ENCODE measurements at places on chromosomes 1 and 21.

- DNase-seq = no peak
Measured at GRCh38 chr1:53291574-53291973, 36.3 kb downstream of the LRP8 start.

DNA sequence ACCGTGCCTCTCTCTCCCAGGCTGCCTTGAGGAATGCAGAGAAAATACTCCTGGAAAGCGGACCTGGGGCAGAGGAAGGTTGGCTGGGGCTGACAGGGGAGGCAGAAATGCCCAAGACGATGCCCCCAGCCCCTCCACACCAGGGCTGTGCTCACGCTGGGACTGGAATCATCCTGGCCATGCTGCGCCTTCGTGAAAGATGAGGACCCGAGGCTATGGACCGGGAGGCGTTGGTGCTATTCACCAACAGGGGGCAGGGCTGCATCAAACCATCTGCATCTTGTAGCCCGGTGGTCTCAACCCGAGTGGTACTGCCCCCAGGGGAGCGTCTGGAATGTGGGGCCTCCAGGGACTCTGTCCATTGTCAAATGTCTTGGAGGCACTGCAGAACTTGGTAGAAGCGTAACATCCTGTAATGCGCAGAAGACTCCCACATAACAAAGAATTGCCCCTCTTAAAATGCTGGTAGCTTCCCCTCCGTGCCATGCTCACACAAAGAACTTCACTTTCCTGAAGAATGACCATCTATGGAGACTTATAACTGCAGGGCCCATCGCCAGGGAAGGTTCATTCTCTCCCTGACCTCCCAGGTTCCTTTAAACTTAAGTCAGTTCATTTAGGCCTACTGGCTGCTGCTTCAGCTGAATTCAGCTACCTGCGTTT is 251.2 kb downstream of the RRAGC start:
- no peak for DNase-seq

DNA sequence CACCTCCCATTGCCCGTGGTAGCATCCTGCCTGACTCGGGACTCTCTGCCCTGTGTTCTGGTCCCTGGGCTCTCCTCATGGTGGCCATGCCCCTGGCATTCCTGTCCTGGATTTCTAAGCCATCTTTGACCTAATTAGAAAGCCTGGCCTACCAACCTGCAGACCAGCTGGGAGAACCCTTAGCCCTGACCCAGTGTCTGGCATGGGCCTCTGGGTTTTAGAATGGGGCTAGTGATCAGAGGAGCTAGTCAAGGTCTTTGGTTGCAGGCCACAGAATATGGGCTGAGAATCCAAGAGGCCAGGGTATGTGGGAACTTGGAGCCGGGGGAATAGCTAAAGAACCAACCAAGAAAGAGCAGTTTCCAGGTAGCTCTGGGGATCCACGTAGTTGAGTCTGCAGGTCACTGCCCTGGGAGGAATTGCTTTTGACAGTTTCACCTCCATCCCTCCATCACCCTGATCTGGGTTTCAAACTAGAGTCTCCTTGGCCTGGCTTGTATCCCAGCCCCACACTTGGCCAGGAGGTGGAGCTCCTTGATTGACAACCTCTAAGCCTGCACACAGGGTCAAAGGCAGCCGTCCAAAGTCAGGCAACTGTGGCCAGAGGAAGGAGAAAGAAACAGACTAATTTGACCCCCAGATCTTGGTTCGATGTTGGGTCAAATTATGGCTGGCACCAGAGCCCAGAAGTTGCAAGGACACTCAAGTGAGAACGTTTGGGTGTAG is 54.7 kb upstream of the ABCG1 start:
- DNase-seq = peak; percentile 27

GRCh38 chr21:44711327-44712202 is at the start of gene TSPEAR:
Gene TSPEAR, minus strand, starts transcription at chr21:44711572. Its CDS starts 58 bp downstream, at chr21:44711514.
- DNase-seq = no peak

GRCh38 chr1:167090314-167090942 is at the start of gene GPA33:
Gene GPA33, minus strand, starts transcription at chr1:167090377. Its CDS starts 90 bp downstream, at chr1:167090287.
- no peak for DNase-seq

DNA sequence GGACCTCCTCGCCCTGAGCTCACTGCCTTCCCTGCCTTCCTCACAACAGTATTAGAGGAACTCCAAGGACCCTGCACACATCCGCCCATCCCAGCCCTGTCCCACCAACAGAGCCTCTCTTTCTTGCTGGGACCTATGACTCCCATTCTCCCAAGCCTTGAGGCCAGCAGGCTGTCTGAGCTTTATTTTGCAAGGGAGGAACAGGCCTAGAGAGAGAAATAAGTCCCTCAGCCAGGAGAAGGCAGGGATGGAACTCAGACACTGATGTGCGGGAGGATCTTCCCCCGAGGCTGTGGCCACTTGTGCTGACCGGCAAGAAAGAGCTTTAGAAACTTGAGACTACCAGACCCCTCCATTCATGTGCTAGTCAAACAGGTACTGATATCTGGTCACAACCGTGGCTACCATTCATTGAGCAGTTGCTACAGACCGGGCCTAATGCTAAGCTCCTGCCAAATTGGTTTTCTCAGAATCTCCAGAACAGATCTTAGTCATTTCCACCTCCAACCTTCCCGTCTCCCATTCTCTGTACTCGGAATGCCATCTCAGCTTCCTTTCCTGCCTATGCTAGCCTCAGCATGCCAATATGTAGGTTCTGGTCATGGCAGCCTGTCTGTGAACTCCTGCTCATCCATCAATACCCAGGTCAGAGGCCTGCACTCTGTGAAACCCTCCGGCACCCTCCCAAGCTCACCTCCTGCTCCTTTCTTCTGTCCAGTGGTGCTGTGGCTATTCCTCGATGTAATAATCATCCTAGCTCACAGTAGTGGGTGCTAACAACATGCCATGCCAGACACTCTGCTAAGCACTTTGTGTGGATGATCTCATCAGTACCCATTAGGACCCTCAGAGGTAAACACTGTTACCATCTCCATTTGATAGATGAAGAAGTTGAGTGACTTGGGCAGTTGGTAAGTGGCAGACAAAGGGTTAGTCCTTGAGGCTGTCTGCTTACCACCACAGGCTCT is 3.8 kb downstream of the TMEM54 start:
- DNase-seq = no peak

- DNase-seq = no peak
Measured at GRCh38 chr21:25722631-25723030, 12.1 kb downstream of the ATP5PF start.

DNA sequence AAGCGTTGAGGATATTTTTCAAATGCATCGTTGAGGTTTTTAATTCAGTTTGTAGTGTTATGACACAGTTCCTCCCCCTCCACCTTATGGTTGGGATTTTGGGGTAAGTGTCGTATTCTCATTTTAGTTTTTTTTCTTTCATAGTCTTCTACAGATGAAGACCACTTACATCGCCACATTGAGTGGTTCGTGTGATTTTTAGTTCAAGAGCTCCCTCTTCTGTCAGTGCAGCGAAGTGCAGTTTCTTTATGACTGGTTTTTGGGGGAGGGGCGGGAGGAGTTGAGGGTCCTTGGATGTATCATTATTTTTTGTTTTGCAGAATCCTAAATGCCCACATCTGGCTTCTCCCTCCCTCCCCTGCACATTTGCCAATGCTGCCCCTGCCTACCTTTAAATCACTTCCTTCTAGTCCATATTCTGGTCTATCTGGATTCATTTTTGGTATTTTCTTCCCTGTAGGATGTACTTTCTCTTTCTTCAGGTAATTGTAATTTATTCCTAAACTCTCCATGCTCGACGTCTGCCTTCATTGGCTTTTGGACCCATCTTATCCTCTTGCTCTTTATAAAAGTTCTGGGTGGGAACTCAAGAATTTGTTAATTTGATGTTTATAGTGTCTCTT is 433.1 kb downstream of the CAMTA1 start:
- no peak for DNase-seq

DNA sequence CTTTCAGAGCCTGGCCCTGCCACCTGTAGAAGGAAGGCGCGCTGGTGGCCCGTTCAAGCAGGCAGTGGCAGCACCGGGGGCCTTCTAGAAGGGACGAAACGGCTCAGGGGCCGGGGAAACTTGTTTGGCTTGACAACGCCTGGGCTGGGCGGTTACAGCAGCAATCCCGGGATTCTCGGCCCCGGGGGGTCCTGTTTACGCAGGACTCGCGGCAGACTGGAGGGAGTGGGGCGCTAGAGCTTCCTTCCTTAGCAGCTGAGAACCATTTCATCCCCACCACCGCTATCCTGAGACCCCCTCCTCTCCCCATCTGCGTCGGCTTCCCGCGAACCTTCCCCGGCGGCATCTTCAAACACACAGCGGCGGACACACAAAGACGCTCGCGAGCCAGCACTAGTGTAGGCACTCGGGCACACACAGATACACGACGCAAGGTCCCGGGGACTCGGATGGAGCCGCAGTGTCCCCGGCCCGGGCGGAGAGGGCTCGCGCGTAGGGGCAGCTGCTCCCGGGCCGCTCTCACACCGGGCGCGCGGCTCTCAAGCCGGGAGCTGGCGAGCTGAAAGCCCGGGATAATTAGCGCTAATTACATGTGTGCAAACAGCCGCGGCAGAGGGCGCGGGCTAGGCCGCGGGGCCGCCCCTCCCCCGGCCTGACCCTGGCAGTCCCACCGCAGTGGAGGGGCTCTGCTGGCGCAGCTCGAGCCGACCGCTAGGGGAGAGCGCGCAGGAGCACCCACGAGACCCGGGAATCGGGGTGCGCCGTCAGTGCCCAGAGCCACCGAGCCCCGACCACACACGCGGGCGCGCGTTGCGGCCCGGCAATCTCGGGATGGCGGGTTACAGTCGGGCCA is 271.4 kb downstream of the FOXD2 start:
- no peak for DNase-seq

- no peak for DNase-seq
Measured at GRCh38 chr1:8026976-8027747, 1.1 kb upstream of the ERRFI1 start.

GRCh38 chr1:168643152-168643551 is 66.7 kb downstream of the XCL1 start:
- DNase-seq = no peak

GRCh38 chr1:28139025-28139712 is 37.3 kb downstream of the PTAFR start:
- DNase-seq = no peak
